ENCODE measurements at places on chromosomes 7 and 10.

DNA sequence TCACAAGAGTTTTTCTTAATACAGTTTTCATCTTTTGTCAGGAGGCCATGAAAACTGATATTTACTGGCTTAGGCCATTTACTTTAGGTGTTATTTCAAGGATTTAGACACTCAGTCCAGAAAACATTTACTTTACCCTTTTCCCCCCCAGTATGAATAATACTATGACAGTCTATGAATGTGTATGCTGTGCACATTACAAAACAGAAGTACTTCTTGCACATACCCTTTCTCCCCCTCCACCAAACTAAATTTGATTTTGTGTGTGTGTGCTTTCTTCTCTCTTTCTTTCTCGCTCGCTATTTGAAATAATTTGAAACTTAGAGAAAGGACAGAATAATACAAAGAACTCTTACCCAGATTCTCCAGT, 41.3 kb downstream of the RBM33 start:
- DNase-seq = no peak

DNA sequence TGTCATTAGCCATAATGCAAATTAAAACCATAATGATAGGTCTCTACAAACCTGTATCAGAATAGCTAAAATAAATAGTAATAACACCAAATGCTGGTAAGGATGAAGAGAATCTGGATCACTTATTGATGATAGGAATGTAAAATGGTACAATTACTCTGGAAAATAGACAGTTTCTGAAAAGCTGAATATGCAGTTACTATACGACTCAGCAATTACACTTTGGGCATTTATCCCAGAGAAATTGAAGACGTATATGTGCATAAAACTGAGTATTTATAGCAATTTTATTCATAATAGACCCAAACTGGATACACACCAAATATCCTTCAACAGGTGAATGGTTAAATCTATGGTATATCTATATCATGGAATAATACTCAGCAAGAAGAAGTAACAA, 7.9 kb downstream of the RPA3 start:
- DNase-seq = no peak

GRCh38 chr7:130513447-130513846, 21.6 kb downstream of the MEST start:
- no peak for DNase-seq

GRCh38 chr10:98510412-98510995, 63.8 kb upstream of the HPS1 start:
- DNase-seq = no peak

- no peak for DNase-seq
Observed at GRCh38 chr7:19317461-19317860, 172.2 kb upstream of the FERD3L start.

- DNase-seq = no peak
Observed at GRCh38 chr7:6116211-6116610, 85.0 kb downstream of the ANKRD61 start.

DNA sequence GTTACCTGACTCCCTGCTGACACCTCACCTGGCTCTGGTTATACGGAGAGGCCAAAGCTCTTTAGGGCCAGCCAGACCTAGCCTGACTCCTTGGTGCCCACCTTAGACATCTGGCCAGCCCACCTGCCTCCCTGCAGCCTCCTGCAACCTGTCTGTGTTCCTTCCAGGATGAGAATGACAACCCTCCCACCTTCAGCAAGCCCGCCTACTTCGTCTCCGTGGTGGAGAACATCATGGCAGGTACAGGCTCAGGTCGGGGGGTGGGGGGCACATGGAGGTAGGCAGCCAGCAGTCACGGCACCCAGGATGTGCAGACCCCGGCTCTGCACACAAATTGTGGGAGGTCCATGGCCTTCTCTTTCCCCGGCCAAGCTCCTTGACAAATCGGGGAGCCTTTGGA, 32.1 kb downstream of the C10orf105 start:
- DNase-seq = no peak

DNA sequence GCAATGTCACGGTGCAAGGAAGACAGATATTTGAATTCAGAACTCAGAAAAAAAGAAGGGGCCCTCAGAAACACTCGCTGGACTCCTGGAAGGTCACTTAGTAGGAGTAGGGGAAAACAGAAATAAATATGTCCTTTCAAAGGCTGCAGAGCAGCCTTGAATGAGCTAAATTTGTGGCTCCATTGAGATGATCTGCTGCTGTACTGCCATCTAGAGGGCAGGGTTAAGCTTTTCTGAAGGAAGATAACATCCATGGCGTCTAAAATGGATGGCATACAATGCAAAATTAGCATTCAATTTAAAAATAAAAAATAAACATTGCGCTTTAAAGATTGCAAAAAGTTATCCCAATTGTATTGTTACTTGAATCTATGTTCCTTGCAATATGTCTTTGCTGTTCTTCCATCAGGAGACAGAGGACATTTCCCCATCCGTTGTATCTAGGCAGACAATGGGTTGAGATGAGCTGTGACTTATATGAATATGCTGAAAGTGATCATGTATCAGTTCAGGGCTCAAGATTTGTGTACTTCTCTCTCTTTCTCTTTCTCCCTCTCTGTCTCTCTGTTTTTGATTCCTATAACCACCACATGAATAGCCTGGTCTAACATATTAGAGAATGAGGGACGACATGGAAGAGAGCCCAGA, 642.2 kb downstream of the SH2D4B start:
- DNase-seq = no peak

GRCh38 chr7:150931199-150931869, 46.8 kb downstream of the KCNH2 start:
- DNase-seq = peak; percentile 44

- no peak for DNase-seq
Observed at GRCh38 chr7:47320296-47320695, 261.6 kb downstream of the TNS3 start.

GRCh38 chr10:126208726-126209302, 179.5 kb downstream of the ADAM12 start:
- DNase-seq = no peak

DNA sequence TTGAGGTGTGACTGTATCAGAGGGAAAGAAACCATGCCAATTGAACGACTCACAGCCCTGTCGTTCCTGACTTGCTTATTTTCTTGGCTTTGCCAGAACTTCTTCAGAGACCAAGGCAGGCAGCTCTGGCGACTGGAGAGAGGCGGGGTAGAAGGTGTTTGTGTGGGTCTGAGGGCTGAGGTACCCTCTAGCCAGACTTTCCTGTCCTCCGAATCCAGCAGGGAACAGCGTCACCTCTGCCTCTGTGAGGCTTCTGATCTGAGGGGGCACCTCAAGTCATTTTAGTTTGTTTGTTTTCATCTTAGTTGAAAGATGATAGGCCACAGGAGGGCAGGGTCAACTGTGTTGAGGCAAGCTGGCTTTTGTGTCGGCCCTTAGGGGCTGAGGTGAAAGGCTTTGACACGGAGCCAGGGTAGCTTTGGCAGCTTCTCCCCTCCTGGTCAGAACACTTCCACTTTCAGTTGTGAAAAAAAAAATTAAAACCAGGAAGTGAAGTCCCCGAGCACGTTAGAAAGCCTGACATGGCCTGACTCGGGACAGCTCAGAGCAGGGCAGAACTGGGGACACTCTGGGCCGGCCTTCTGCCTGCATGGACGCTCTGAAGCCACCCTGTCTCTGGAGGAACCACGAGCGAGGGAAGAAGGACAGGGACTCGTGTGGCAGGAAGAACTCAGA, 1.9 kb downstream of the ACSL5 start:
- peak; percentile 35 for DNase-seq

DNA sequence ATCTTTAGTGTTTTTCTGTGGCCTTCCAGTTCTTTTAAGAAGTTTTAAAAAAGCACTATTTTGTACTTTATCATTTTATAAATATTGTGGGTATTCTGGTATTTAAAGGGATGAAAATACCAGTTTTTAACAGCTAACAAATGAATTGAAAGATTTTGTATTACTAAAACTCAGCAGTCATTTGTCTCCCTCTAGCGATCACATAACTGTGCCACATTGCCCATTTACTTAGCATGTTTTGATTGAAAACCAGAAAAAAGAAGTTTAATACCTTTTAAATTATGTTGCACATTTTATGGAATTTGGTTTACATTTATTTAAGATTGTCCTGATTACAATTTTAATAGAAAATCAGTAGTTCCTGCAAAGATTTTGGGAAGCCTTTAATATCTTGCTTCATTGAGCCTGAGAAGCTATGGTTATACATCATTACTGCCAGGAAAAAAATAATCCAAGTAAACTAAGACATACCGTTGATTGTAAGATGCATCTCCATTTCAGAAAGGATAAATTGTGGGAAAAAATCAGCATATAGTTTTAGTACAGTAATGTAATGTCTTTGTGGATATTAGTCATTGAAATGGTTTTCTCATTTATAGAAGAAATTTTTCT, 34.9 kb downstream of the TAX1BP1 start:
- no peak for DNase-seq

Measured in activated gamma-delta T cell treated with Interleukin-2 at 50 U/mL for 16 hours (primary cell).